ENCODE measurements at places on chromosomes 5 and 9.
A peak's percentile ranks its signal among the peaks of the same experiment; 100 is the strongest.

DNA sequence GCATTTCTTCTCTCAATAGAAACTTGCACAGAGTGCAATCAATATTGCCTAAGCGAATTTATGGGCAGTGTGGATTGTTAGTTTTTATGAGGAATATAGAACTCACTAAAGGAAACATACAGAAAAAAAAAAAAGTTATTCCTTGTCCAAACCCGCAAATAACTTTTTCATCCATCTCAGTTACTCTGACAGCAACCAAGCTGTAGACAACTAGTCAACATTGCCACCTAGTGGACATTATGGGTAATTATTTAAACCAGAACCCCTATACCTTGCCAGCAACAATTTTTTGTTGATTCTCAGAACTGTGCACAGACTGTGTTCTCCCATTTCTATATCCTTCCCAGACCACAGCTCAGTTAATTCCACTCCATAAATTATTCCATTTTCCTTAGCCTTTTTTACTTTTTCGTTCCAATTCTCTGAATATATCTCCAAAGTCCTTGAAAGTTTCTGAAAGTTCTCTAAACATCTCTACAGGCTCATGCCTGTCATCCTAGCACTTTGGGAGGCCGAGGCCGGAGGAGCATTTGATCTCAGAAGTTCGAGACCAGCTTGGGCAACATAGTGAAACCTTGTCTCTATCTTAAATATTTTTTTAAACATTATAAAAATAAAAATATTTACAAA, 2.6 kb upstream of the AFAP1L1 start:
- DNase-seq: peak; percentile 68

- DNase-seq: peak; percentile 76
These were observed 4.9 kb upstream of the F2R start for GRCh38 chr5:76710991-76711390.

DNA sequence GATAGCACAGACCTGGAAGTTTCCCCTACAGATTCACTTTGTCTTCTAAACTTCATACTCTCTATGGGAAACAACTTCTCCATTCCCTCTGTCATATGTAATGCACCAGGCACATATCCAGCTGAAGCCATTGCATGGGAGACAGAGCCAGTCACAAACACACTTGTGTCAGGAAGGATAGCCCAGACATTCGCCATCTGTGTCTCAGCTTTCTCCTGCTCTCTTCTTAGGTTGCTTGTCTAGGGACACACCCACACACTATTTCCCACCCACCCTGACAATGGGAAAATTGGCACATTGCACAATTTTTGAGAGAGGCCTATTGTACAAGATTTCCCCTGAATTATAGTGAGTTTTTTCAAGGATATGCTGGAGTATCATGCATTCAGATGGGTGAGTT, 158.4 kb upstream of the MPDZ start:
- no peak for DNase-seq

DNA sequence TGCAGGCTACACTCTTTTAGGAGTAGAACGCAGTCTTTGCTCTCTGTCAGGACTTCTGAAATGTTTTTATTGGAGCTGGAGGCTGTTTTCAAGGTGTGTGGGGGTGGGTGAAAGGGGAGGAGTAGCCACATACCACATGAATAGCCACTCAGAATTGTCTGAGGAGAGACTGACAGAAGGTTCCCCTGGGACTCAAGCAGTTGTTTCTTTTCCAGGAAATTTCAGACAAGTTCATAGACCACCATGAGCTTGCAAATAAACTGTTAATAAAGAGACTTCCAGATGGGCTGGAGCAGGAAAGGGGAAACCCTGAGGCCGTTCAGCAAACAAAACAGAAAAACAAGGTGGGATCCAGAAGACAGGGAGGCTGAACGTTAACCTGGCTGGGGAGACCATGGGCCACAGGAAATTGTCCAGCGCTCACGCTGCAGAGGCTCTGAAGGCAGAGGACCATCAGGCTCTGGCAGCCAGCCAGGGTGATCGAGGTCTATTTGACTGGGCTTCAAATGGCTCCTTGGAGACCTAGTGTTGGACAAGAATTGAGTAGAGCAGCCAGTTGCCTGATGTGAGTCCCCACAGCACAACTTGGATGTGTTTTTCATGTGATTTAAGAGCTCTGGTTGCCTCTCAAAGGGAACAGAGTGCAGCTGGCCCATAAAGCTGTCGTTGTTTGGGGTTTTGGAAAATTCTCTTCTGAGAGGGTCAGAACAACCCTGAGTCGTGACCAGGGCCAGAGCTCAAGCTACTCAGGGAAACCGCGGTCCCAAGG, 159.2 kb upstream of the RAI14 start:
- no peak for DNase-seq

DNA sequence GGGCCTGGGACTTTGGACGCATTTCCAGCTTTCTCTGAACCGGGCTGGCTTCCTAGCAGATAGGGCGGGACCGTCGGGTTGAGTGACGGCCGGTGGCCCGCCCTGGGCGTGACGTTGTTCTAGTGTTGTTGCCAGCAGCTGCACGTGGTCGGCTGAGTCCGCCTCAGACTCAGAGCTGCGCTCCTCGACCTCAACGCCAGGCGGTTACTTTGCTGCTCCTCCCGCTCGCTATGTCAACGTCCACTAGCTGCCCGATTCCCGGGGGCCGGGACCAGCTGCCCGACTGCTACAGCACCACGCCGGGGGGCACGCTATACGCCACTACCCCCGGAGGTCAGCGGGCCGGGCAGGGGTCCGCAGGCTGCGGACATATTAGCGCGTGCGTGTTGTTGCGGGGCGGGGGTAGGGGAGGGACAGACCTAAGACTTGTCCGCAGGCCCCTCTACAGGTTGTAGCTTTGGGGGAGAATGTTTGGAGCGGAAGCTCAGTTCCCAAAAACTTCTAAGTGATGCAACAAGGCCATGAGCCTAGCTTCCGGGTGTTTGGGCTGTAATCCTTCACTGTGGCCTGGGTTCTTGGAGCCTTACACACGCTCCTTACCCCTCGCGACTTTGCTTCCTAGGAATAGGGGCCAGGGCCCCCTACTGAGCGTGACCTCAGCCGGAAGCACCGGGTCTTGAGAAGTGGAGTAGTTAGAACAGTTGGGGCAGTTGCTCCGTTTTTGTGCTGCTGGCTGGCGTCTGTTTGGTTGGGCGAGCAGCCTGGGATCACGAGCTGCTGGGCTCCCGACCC, at the start of gene EIF4EBP3:
Gene EIF4EBP3, plus strand, starts transcription at position 155 of the 792 bp plus-strand sequence. Its CDS starts 76 bp downstream, at position 231.
- peak; percentile 89 for DNase-seq

GRCh38 chr9:126838895-126839294, 21.5 kb upstream of the ZBTB34 start:
- peak; percentile 23 for DNase-seq

- DNase-seq: no peak
These were observed 29.8 kb upstream of the TMEM161B start for GRCh38 chr5:88298425-88298824.

DNA sequence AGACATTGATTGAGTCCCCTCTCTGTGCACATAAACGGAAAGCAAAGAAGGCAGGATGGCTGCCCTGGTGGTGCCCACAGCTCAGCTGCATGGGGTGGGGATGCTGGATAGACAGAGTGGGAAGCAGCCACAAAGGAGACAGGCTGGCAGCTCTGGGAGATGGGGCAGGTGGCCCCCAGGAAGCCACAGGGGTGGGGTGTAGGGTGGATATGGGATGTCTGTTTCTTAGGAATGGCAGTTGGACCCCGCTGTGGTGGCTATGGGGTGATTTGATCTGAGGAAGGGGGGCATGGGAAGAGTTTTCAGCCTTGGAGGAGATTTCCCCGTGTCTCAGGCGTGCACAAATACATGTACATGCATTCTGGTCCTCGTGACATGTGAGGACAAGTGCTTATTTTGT, 50.2 kb upstream of the VDAC1 start:
- DNase-seq: no peak

- DNase-seq: peak; percentile 21
These were observed 960 bp downstream of the SECISBP2 start for GRCh38 chr9:89319015-89319905.

DNA sequence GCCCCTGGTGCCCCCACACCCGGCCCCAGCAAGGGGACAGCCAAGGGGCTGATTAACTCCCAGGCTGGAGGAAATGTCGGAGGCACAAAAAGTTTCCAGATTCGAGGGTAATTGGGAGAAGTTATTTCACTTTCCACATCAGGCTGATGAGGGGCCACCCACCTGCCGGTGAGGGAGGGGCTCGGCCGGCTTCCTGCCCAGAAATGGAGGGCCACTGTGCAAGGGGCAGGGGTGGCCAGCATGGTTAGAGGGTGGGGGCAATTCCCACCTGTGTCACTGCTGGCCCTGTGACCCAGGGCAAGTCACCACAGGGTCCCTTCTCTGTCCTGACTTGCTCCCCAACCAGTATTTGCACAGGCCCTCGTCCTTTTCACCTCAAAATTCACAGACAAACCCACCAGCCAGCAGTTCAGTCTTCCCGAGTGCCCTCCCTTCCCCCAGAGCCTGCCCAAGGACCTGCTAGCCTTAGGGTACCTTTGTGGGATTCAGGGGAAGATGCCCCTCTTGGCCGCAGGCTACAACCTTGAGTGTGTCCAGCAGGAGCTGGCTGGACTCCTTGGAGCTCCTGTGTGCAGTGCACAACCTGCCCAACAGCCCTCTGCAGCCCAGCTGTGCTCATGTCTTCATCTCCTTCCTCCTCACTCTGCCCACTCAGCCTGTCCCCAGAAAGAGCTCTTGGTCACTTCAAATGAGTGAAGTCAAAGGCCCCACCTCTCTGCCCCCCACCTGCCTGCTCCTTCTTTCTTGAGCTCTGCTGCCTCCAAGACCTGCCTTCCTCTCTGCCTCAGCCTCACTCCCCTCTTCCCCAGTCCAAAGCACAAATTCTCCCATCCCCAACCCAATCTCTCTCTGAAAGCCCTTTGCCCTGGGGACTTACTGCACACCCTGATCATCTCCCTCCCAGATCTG, 130.5 kb downstream of the BARX1 start:
- no peak for DNase-seq

GRCh38 chr9:83231039-83231438, 168.1 kb upstream of the RASEF start:
- no peak for DNase-seq

DNA sequence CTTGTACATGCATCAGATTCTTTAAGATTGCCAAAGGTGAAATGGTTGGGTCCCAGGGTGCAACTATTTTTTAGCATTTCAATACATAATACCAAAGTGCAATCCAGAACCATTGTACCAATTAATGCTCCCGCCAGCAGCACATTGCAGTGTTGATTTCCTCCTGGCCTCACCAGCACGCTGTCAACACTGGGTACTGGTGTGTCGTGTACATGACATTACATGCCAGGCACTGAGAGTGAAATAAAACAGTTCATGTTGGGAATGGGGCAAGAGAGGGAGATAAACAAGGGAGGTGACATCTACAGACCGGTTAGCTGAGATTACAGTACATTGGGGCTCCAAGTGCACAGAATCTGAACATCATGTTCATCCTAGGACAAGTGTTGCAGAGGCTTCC, 37.8 kb downstream of the HMGCS1 start:
- DNase-seq: no peak

DNA sequence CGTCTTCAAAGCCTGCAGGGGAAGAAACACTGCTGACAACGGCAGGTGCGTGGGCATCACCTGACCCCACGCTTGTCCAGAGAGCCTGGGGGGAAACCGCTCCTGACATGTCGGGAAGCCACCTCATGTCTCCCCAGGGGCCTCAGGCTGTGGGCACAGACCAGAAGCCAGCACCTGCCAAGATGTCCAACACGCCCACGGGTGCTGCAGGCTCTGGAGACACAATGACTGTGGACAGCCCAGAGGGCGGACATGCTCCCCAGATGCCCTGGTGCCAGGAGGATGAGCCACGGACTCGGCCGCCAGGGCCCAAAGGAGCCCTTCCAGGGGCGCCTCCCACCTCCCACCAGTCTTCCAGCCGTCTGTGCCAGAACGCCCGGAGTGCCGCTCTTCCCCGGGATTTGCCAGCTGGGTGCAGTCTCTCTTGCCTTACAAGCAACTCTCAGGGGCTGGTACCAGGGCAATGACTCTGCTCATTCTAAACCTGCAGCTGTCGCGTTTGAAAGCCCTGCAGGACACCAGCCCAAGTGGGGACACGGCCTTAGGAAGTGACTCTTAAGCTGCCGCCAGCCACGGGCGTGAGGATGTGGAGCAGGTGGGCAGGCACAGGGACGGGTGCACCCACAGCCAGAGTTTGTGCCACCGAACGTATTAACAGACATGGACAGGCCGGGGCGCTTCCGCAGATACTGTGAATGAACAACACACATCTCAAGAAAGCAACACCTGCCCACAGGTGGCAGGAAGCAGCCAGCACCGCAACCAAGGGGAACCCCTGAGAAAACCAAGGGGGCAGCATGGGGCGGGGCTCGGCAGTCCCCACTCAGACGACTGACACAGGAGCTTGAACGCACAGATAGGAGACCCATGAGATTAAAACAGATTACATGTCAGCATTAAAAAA, 6.8 kb upstream of the LHX3 start:
- no peak for DNase-seq

DNA sequence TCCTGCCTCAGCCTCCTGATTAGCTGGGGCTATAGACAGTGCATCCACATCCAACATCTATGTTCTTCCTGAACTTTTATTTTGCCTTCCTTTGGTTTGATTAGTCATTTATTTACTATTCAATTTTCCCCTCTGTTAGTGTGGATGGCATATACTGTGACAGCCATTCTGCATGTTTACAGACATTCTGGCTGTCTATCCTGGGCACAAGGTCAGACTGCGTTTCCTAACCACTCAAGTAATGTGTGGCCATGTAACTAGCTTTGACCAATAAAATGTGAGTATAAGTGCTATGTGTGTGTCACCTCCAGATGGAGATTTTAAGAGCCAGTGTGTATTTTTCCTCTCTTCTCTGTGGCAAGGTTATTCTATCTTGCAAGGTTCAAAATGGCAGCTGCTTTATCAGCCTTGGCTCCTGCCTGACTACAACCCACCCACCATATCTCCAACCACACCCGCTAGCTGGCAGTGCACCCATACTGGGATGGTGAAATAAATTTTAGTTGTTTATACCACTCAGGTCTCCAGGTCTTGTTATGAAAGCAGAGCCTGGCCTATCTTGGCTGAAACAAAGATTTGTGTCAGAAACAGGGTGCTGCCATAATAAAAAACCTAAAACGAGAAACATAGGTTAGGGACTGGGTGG, 32.2 kb downstream of the PDE6A start:
- DNase-seq: no peak

GRCh38 chr5:67669916-67670315, 473.3 kb upstream of the CD180 start:
- DNase-seq: no peak

DNA sequence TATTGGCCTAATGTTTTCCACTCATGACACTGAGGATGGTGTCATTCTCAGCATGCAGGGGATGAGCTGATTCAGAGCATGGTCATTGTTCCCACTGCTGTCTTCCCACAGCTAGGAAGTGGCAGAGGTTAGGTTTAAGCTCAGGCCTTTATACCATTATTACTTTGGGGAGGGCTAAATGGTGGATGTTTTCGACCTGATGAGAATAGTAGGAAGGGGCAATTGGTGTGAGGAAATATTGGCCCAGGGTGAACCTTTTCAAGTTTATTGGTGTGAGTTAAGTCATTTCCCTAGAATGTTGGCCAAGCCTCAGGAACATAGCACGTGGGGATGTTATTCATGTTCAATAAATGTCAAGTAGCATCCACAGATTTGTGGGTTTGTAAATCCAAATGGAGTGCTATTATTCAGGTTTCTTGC, 59.6 kb downstream of the ARHGAP26 start:
- DNase-seq: no peak

DNA sequence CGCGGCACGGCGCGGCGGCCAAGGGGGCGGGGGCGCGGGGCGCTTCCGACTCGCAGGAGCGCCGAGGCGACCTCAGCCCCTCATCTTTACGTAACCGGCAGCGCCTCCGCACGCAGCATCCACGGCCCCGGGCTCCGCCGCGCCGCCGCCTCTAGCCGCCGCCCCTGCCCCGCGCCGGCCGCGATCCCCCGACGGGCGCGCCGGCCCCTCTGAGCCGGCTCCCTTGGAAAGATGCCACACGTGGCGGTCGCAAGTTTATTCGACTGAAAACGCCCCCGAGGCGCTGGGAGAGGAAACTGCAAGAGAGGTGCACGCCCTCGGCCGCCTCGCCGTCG, 1.0 kb downstream of the KLF9 start:
- DNase-seq: no peak
